ENCODE measurements at places on chromosomes 3 and 15.

DNA sequence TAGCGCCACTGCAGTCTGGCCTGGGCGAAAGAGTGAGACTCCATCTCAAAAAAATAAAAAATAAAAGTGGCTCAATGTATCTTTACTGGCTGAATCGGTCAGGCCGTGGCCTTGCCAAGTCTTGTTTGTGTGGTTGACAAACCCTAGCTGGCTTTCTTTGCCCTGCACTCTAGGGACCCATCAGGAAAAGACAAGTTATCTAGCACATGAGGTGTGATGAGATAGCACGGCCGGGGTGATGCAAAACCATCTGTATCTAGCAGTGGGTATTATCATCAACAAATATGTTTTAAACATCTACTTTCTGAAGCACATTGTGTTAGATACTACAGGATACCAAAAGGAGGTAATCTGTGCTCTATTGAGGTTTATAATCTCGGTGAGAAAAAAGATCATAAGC is 3.9 kb upstream of the DPP8 start:
- no peak for DNase-seq

- DNase-seq = no peak
Measured at GRCh38 chr3:150135287-150135721, 164.6 kb upstream of the PFN2 start.

DNA sequence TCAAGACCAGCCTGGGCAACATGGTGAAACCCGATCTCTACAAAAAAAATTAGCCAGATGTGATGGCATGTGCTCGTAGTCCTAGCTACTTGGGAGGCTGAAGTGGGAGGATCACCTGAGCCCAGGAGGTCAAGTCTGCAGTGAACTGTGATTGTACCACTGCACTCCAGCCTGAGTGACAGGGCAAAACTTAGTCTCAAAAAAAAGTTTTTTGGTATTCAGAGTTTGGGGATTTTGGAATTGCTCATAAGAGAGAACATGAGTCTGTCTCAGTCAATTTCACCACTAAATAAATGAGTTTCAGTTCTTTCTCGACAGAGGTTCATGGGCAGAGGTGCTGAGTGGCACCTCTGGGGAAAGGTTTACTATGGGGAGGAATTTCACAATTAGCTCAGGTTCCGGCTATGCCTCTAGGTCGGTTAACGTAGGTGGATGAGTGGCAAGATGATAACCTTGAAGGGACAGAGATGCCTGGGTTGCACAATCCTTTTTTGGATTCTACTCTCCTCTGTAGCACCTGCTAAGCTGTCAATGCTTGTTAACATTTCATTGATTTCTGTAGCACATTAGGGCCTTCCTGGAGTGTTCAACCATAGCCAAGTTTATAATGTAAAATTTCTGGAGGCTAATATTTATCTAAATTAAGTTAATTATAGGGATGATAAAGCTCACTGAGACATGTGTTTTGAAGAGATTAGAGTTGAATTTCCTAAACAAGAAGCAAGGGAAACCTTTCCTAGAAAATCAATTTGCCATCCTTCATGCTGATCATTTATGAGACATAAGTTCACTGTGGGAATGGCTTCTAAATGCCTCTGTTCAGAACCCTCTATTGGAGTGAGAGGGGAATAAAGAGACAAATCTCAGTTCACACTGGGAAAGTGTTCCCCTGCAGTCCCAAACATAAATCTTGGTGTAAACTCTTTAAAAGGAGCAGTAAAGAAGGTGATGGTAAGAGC is 37.4 kb upstream of the DCP1A start:
- DNase-seq = no peak

- no peak for DNase-seq
Measured at GRCh38 chr3:47011371-47011770, 31.9 kb downstream of the NBEAL2 start.

GRCh38 chr3:40875581-40875980 is 323.7 kb upstream of the CTNNB1 start:
- DNase-seq = no peak

DNA sequence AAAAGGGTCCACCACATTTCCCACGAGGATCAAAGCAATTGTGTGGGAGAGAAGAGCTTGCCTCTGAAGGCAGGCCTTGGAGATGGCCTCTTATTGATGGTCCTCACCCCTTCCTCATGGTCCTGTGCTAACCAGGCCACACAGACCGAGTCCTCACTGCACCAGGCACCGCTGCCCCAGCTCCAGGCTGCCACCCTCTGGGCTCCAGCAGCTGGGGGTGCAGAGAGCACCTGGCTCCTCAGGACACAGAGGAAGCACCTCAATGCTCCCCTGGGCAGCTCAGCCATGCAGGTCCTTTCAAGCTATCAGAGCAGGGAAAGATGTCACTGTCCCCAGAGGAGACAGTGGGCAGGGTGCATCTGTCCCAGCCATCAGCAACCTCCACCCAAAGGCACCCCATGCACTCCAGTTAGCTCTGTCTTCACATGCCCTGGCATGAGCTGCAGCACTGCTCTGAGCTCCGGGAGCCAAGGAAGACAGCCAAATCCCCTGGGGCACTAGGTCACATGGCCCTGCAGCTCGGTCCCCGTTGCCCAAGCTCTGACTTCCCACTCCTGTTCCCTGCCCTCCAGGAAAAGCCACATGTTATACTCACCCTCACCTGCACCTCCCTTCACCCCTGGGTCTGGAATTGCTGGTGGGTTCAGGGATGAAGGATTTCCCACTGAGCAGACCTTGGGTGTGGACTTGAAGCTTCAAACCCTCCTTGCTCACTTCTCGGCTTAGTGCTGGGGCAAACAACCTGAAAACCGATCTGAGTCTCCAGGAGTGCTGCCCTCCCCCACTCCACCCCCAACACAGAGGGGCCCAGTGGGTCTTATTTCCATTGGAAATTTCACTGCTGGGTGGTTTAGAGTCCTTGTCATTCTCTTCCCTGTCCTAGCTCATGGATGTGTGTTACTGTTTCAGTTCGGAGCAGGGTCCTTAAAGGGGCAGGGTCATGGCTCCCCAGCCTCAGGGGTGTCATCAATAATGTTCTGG is 32.6 kb downstream of the ALS2CL start:
- DNase-seq = no peak
